ENCODE measurements at places on chromosomes 13 and 19.

GRCh38 chr13:47170971-47171370 is 274.1 kb upstream of the HTR2A start:
- no peak for DNase-seq

DNA sequence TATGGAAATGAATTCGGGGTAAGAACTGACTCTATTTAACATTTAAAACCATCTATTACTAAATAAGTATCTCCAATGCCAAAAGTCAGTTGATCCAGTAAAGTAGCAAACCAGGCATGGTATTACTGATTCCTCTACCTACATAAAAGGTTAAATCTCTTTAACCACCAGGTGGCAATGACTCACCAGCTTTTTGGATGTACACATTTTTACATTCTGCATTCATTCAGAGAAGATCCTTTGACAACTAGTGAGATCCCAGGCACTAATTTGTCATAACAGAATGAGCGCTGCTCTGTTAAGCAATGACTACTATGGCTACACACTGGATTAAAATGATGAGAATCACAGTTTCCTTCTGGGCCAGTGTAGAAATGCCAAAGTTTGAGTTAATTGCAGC is 329.8 kb upstream of the GPC6 start:
- no peak for DNase-seq

- DNase-seq, result no peak
These were observed 557.2 kb downstream of the KCTD12 start for GRCh38 chr13:76329004-76329403.

DNA sequence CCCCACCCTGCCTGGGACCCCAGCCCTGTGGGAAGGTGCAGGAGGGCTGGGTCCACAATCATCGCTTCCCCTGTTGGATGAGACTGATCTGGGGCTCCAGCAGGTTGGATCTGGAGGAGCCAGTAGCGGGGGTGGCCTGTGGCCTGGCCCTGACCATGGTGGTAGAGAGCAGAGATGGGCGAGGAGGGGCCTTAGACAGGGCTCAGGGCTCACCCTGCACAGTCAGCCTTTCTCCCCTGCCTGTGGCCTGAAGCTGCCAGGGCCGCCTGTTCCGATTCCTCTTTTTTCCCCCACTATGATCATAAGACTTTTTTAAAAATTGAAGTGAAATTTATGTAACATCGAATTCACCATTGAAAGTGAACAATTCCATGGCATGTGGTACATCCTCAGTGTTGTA is 18.2 kb downstream of the SIN3B start:
- DNase-seq, result no peak

GRCh38 chr13:70932511-70932910 is 824.3 kb upstream of the KLHL1 start:
- DNase-seq, result no peak

- no peak for DNase-seq
These were observed 94.5 kb downstream of the RAP2A start for GRCh38 chr13:97528518-97528917.

- no peak for DNase-seq
These were observed 328.1 kb downstream of the SLITRK5 start for GRCh38 chr13:87999240-87999700.

GRCh38 chr19:29539131-29539530 is 13.3 kb downstream of the VSTM2B start:
- peak; percentile 2 for DNase-seq

- DNase-seq, result no peak
These were observed 22.4 kb downstream of the POU2F2 start for GRCh38 chr19:42109896-42110295.

GRCh38 chr13:97629601-97630272 is 195.8 kb downstream of the RAP2A start:
- no peak for DNase-seq

DNA sequence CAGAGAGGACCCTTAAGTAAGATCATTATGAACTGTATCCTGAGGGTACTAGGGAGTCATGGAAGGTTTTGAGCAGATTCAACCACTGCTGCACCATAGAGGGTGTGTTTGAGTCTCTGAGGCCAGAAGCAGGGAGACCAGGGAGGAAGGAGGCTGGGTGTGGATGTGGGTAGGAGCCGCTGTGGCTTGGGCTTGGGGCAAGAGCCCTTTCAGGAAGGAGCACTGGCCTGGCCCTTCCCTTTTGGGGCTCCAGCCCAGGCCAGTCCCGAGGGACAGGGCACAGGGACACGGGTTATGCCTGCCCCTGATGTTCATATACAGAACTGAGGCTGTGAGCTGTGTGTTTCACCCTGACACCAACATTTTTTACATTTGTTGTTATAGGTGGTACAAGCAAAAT is 7.2 kb downstream of the CIC start:
- DNase-seq, result no peak

DNA sequence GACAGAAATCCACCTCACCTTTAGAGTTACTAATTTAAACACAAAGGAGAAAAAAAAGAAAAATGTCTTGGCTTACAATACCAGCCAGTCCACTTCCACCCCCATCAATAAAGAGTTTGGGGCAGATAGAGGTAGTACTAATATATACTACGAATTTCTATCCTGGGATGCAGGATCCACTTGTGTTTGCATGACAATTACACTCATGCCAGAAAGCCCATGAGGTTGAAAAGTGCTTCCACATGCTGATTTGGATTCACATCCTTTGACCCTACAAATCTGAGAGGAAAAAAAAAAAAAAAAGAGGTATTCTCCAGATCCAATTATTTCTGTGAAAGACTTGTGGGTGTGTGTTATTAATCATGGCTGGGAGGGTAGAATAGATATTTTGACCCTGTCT is 335.2 kb downstream of the SLITRK1 start:
- no peak for DNase-seq

DNA sequence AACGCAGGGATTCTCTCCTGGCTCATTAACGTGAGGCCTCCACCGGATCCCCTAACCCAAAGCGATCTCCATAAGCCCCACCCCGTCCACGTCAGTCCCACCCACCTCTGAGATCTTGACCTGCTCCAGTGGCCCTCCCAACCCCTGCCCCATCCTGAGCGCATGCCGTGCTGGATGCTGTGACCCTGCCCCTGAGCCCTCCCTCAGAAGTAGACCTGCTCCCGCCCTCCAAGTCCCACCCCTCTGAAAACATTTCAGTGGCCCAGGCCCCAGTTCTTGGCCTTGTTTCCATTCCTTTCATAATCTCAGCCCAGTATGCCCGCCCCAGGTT is 19.9 kb downstream of the LMTK3 start:
- no peak for DNase-seq

GRCh38 chr19:3968556-3969434 is 2.1 kb downstream of the DAPK3 start:
- DNase-seq, result peak; percentile 90

GRCh38 chr19:12695997-12696365 is 450 bp downstream of the FBXW9 start:
- DNase-seq, result no peak

DNA sequence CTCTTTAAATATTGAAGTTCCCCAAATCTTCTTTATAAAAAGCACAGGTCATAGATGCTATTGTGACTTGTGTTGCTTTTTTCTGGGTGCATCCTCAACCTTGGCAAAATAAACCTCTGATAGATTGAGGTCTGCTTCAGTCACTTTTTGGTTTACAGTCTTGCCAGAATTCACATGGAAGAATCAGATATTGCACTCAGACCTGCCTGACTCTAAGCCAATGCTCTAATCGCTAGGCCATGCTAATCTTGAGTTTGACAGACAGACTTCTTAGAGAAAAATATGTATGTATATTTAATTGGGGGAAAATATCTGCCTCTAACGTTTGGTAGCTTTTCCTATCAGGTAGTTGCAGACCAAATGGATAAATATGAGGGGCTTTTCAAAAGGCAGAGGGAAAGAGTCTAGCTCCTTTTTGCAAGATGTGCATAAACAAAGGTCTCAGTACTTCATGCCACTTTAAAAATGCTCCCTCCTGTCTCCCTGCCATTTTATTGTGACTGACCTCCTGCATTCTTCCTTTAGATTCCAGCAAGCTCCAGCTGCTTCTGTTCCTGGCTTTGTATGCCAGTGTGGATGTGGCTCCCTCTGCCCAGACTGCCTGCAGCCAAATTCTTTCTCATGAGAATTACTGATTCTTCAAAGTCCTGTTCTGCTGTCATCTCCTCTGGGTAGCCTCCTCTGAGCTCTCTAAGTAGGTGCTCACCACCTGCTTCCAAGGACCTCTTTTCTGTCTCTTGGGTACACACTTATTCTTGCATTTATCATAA is 42.4 kb upstream of the RFC3 start:
- no peak for DNase-seq

GRCh38 chr13:109913936-109914510 is 127.6 kb upstream of the IRS2 start:
- no peak for DNase-seq

DNA sequence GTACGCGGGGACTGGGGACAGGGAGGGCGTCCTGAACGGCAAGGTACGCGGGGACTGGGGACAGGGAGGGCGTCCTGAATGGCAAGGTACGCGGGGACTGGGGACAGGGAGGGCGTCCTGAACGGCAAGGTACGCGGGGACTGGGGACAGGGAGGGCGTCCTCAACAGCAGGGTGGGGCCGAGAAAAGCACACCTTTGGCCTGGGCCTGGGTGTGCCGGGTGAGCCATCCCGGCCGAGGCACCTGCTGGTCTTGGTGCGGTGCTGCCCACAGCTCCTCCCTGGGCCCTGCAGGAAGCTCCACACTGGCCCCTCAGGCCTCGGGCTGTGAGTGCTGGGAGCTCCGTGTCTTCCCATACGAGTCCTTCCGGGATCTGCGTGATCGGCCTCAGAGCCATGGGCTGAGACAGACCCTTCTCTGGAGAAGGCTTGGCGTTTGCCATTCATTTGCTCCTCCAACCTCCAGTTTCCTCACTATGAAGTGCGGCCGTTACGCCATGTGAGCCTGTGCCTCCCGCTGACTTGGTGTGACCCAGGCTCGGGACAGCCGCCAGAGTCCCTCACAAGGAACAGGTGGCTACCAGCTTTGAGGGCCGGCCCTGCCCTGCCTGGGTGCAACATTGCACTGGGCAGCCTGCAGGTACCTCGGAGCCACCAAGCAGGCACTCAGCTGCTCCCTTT is 7.8 kb upstream of the ZNF554 start:
- DNase-seq, result no peak
